ENCODE measurements at places on chromosomes 2 and 18. TPM values are rescaled to one million over a fixed set of nuclear protein-coding genes. Genes with fewer than 3 reads are reported as not detected.

Gene C1QL2
- not detected for total RNA-seq

Gene E2F6
- total RNA-seq, result 8.0 TPM

Gene SH2D6
- 1.6 TPM for total RNA-seq

Gene LRP2
- not detected for total RNA-seq

Gene COLEC11
- not detected for total RNA-seq

Gene PSMD14
- total RNA-seq, result 14.1 TPM

Gene KIF1A
- total RNA-seq, result not detected

Gene IL1RN
- 2.4 TPM for total RNA-seq

Gene EDAR
- 5.8 TPM for total RNA-seq

Gene MCFD2
- 39.1 TPM for total RNA-seq

Gene CPO
- not detected for total RNA-seq

Gene CXCR1
- total RNA-seq, result not detected

Gene CD8B2
- total RNA-seq, result not detected

Gene SCYGR4
- not detected for total RNA-seq

Gene CRYGD
- total RNA-seq, result not detected

Gene UPP2
- total RNA-seq, result not detected

Gene CLHC1
- 12.4 TPM for total RNA-seq

Gene PKP4
- total RNA-seq, result 39.3 TPM

Gene LYG2
- not detected for total RNA-seq

Gene FAM237A
- total RNA-seq, result not detected

Gene FRZB
- not detected for total RNA-seq

Gene RAB6C
- 0.11 TPM for total RNA-seq

Gene METTL21A
- total RNA-seq, result 16.9 TPM

Gene CRYBA2
- total RNA-seq, result not detected

Gene CNNM3
- 57.4 TPM for total RNA-seq

Gene IL36RN
- not detected for total RNA-seq

Gene DUSP2
- total RNA-seq, result 33.4 TPM

Gene ELOA2
- not detected for total RNA-seq

Gene LBX2
- not detected for total RNA-seq

Gene SERPINB11
- total RNA-seq, result not detected

Gene SKOR2
- total RNA-seq, result not detected

Gene IL1RL2
- total RNA-seq, result not detected

Gene ARMC9
- 1.1 TPM for total RNA-seq

Gene MATN3
- total RNA-seq, result not detected

Measured in CD4-positive, alpha-beta memory T cell (primary cell).